ENCODE measurements at places on chromosomes 12 and 14. TPM values are rescaled to one million over a fixed set of nuclear protein-coding genes. Genes with fewer than 3 reads are reported as not detected.

TMEM121 gene
- 5.8 TPM for polyA plus RNA-seq

ZDHHC22 gene
- not detected for polyA plus RNA-seq

KRT3 gene
- polyA plus RNA-seq = not detected

CACNA2D4 gene
- polyA plus RNA-seq = 2.9 TPM

OASL gene
- polyA plus RNA-seq = 11.7 TPM

All from CD4-positive, CD25-positive, alpha-beta regulatory T cell (primary cell).